Stimulated activated naive CD8-positive, alpha-beta T cell treated with anti-CD3 and anti-CD28 coated beads, Interleukin-15, Interleukin-2, amounts not matched to agents 100 U/mL and 50 U/mL, for 24 hours (primary cell): ENCODE measurements at places on chromosomes 1 and 21.

DNA sequence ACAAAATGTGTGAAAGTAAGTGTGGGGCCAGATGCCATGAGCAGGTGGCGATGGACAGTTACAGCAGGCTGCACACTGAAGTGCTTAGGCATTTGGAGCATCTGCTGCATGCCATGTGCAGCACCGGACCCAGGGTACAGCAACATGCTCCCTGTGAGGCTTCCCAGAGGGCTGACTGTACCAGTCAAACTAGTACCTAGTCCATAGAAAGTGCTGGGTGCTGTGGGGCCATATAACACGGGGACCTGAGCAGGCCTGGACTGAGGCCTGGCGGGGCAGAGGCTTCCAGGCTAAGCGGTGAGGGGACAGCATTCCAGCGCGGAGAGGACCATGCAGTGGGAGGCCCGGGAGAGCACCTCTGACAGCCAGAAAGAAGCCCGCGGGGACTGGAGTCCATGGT lies 29.9 kb upstream of the PKP1 start:
- no peak for DNase-seq

DNA sequence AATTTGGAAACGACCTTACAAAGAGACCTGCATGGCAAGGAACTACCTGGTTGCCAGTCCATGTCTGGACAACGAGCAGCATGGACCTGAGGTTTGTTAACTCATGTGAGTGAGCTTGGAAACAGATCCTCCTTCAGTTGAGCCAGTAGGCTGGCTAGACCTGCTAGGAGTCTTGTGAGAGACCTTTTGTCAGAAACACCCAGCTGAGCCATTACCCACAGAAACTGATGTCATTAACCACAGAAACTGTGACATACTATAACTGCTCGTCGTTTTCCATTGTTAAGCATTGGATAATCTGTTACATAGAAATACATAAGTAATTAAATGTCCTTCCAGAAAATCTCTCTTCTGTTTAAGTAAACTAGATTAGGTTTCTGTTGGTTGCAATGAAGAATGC lies 211.1 kb upstream of the C21orf91 start:
- peak; percentile 3 for DNase-seq

- no peak for DNase-seq
Measured at GRCh38 chr1:53298045-53298637, 29.7 kb downstream of the LRP8 start.

DNA sequence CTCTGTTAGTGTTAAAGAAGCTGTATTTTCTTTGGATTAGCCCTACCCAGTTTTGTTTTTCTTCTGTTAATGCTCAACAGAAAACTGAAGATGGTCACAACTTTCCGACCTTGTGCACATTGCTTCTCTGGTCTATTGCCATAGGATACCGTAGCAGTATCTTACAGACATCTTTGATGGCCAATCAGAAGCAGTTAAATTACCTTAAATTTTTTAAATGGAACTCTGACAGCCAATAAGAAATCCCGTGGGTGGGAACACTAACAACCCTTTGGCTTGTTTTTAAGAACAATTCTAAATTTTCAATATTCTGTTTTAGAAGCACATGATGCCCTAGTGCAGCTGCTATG lies 17.2 kb downstream of the NFYC start:
- DNase-seq, result no peak

DNA sequence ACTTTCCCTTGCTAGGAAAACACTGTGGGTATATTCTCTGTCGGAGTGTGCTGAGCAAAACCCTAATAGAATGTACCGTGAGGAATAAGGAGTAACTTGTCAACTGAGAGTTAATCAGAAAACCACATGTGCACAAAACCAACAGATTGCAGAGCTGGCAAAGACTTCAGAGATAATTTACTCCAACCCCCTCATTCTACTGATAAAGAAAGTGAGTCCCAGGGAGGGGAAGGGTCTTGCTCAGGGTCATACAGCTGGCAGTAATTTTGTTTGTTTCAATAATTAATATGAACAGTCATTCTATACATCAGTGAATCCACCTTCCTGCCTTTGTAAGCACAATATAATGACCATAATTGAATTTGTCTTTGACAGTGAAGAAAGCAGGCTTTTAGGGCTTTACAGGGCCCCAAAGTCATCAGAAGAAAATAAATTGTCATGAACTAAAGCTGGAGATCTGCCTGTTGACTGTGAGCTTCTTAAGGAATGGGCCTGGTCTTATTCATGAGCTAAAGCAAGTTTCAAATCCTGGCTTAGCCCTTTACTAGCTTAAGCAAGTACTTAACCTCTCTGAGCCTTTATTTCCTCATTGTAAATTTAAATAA lies 67.2 kb upstream of the HOOK1 start:
- DNase-seq, result no peak

GRCh38 chr1:237921306-237921705 lies 30.6 kb upstream of the ZP4 start:
- no peak for DNase-seq

GRCh38 chr1:243596431-243597062 lies 253.5 kb downstream of the AKT3 start:
- DNase-seq, result peak; percentile 11
